ENCODE measurements at places on chromosomes 3 and 15.

DNA sequence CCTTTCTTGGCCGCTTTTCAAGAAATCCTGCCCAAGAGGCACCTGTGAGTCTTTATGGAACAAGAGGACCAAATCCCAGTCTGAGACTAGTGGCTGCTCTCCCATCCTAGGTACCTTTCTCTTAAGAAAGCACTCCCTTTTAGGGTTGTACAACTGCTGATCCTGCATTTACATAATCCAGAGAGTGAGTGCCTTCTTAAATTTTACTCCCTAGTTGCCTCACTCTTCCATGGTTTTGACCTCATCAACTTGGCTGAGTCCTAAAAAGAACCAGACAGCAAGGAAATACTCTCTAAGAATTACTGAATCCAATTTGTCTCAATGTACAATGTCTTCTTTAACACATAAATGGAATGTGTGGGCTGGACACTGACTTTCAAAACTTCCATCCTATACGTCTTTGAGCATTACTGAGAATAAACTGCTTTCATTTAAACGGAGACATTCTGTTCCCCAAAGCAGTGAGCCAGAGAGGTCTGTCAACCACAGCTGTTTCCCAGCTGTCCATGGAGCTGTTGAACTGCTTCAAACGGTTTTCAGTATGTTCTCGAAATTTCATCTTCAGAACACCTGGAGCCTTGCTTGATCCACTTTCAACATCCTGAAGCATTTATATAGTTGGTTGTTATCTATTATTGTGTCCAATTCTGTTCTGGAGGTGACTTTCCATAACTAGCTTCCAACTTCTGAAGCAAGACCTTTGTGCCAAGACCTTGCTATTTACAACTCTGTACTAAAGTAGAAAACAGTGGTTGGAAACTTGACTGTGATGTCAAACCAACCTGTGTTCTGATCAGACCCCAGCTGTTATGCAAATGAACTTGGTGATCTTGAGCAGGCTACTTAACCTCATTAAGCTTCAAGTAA lies 179.1 kb downstream of the SLC9A9 start:
- DNase-seq: no peak

- no peak for DNase-seq
Observed at GRCh38 chr3:46553154-46553553, 12.9 kb downstream of the LRRC2 start.

GRCh38 chr15:98394546-98394945 lies 253.8 kb upstream of the IGF1R start:
- no peak for DNase-seq

GRCh38 chr3:8709801-8710507 lies 23.6 kb upstream of the CAV3 start:
- no peak for DNase-seq

- DNase-seq: no peak
Observed at GRCh38 chr15:72341361-72341760, 21.4 kb upstream of the CELF6 start.

- no peak for DNase-seq
Observed at GRCh38 chr3:70822669-70823068, 510.2 kb upstream of the MDFIC2 start.

DNA sequence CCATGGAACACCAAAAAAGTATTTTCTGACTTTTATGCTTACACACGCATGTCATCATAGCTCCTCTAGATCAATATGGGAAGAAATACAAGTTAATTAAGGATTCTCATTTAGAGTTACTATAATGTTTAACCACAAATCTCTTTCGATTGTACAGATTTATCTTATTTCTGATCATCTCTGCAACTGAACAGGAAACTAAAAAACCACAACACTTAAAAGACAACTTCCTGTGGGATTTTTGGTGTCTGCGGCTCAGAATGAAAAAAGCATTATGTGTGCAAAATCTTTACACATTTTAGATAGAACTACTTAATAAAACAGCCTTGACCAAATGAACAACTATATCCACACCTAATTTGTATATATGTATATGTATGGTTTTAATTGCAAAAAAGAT lies 3.0 kb upstream of the TJP1 start:
- DNase-seq: no peak

- no peak for DNase-seq
Observed at GRCh38 chr3:9416139-9416780, 18.8 kb downstream of the SETD5 start.

DNA sequence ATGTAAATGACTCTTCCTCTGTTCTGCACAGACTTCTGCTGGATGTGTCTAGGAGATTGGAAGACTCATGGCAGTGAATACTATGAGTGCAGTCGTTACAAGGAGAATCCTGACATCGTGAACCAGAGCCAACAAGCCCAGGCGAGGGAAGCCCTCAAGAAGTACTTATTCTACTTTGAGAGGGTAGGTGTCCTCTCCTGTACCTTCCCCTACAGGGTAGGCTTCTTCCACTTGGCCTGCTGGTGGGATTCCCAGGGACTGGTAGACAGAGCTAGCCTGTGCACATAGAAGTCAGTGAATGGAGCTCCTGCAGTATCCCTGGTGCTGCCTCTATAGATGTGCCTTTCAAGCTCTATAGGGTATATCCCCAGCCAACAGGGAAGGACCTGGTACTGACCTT lies 10.6 kb upstream of the P4HTM start:
- DNase-seq: no peak

DNA sequence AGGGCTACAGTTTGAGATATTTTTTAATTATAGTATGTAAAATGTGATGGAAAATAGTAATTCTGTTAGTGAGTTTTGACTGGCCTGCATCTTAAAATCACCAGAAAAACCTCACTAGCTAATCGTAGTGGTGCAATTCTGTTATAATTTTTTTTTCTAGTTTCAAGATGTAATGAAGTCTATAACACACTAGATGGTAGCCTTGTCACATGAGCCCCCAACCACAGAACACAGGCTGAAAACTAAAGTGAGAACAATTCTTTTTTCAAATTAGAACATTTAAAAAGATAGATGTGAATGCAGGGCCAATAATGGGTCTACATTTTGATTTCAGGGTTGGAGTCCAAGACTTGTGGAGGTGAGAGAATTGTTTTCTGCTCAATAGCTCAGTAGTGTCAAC lies 83.3 kb upstream of the KCNH8 start:
- no peak for DNase-seq

Data from stimulated activated CD4-positive, alpha-beta T cell treated with anti-CD3 and anti-CD28 coated beads, TNF-alpha, amount 100 ng/mL, for 1 hour (primary cell).